AG09309 (cell line): ENCODE measurements at places on chromosomes 2 and 18.

GRCh38 chr2:170144761-170145160 lies 33.2 kb upstream of the MYO3B start:
- DNase-seq = no peak

DNA sequence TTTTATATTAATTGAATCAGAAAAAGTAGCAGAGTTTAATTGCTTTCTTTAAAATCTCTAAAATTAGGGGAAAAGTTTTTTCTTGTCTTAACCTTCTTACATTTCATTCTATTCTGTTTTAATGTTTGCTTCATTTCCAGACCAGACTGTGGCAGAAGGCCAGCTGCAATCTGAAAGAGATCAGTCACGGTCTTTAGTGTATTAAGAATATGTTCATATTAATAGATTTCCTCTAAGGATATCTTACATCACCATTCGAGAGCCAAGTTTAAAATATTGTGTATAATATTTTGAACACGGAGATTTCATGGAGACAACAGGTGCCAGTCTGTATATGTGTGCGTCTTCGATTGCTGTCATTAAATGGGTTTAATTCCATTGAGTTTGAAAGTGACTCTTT lies 230.9 kb upstream of the ZSWIM2 start:
- DNase-seq = no peak

DNA sequence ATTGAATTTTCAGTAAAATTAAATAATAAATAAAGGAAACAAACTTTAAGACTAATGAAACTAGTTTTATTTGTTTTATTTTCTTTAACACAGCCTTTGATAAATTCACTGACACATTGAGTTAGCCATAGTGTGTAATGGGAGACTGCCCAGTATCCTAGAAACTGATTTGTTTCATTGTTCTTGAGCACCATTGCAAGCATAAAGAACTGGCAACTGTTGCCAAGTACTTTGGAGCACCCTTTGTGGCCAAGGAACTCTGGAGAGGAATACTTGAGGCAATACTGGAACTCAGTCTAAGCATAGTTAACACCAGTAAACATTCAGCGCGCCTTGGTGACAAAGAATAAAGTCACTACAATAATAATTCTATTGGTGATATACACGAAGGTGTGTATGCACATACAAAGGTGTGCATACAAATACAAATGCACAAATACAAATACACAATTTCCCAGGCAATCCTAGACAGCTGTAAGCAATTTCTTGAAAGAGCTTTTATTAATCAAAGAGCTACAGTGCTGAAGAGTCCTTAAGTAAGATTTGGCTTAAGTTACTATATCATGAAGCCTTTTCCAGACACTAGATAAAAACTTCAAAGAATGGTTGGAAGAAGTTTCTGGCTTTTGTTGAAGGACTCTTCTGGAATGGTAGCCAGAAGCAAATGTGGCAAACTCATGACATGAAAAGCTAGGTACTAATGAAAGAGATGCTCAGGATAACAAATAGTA lies 1371.2 kb downstream of the LRP1B start:
- no peak for DNase-seq

- no peak for DNase-seq
Measured at GRCh38 chr2:21438949-21439348, 315.2 kb downstream of the TDRD15 start.

DNA sequence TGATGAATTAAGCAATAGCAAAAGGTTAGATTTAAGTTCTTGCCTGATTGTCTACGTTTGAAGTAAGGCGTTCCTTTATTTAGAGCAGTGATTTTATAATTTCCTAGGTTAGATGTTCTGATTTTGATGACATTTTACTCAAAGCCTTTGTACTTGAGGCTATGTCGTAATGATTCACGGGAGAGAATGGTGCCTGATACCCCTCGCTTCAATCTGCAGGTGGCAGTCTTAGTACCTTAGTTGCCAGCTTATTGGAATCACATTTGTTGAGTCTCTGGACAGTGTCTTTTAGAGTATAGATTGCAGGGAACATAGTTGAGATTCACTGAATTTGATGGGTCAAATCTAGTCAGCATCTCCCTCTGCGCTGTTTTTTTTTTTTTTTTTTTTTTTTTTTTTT lies 89.5 kb downstream of the BIRC6 start:
- no peak for DNase-seq

GRCh38 chr2:145068509-145068908 lies 548.6 kb upstream of the ZEB2 start:
- DNase-seq = no peak
